ENCODE measurements at places on chromosomes 2 and 18.

DNA sequence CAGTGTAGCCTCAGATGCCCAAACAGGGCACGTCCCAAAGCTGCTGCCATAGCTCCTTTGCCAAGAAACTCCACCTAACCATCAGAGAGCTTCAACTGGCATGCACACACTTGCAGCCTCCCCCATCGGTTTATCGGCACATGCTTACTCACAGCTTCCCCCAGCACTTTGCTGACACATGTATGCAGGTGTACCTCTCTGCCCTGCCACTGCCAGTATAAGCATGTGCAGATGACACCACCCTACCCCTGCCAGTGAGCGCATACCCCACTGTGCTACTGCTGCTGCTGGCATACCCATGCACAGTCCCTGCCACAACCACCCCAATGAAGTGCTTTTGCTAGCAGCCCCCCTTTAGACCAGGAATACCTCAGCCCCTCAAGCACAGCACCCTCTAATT is 1231.0 kb downstream of the DSC3 start:
- DNase-seq: no peak

DNA sequence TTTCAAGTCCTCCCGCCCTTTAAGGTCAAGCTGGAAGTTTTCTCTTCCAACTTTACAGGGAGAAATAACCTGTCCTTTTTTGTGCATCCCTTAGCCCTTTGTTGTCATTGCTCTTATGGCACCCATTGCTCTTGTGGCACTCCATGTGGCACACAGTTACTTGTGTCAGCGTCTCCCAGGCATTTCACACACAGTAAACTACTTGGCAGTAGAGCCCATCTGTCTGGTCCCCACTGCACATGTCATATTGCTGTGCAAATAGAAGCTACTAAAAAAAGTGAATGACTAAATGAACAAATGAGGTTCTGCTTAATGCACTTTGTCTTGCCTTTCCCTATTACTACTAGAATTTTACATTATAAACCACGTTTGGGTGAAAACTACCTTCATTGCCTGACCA is 149.3 kb downstream of the EML6 start:
- DNase-seq: no peak

DNA sequence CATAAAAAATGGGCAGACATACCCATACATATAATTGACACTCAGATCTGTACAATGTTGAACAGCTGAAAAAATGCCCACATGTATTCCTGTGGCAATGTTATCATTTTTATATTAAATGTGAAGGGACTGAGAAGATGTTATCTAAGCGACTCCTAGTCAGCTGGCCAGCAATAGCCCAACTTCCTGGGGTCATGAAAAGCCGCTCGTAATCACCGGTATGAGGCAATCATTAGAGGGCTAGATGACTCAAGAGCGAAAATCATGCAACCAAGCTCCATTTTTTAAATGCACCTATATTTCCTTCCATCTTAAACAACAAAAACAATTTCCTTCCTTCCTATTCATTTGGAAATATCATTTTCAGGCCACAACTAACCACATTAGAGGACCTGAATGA is 274.6 kb upstream of the CCDC68 start:
- peak; percentile 86 for DNase-seq

DNA sequence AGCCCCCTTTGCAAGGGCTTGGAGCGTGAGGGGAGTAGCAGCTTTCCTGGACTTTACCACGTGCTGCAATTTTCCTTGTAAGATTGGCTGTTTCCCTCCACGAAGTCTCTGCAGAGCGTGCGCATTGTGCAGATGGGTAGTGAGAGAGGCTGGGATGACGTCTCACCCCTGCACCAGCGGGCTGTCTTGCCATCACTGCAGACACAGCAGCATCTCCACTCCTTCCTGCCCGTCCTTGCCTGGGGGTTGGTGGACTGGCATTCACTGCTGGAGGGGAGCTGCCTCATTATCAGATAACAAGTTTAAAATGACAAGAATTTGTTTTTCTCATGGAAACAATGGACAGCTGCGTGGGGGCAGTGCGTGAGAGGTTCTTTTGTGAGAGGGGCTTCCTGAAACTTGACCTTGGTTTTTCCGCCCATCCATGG is 45.3 kb upstream of the HS6ST1 start:
- DNase-seq: no peak

DNA sequence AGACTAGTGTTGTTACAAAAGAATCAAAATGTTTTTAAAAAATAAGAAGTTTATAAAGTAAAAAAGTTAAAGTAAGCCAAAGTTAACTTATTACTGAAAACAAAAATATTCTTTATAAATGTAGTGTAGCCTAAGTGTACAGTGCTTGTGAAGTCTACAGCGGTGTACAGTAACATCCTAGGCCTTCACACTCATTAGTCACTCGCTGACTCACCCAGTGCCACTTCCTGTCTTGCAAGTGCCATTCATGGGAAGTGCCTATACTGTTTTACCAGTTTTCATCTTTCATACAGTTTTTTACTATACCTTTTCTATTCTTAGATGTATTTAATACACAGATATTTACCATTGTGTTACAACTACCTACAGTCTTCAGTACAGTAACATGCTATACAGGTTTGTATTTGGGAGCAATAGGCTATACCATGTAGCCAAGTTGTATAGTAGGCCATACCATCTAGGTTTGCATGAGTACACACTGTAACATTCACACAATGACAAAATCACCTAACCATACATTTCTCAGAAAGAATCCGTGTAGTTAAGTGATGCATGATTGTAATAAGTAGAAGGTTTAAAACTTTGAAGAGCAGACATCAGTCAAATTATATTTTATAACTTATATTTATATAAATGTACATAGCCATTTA is 13.4 kb downstream of the SERPINB7 start:
- peak; percentile 78 for DNase-seq

DNA sequence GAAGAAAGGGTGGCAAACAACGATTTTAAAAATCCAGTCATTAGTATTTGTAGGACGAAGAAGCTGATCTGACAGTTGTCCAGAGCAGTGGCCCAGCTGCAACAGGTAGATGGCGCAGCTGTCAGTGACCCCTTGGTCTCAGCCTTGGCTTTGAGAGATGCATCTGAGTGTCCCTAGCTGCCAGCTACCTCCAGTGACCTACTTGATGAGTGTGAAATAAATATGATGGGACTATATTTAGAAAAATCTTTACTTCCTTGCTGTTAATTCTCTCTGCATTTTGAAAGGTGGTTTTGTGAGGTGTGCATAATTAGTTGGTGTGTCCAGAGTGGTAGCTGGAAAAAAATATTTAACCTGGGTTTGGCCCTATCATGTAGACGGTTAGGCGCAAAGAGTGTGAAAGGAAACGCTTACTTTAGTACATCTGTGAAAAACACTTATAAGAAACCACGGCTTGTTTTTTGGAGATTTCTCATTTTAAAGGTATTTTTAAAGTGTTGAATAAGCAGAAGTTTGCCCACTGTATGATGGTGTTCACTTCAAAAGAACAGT is 963 bp downstream of the INPP1 start:
- no peak for DNase-seq

- peak; percentile 20 for DNase-seq
These were observed 21.5 kb upstream of the BIN1 start for GRCh38 chr2:127128445-127128904.

GRCh38 chr2:65291216-65292105 is 63.8 kb downstream of the ACTR2 start:
- DNase-seq: peak; percentile 54

- no peak for DNase-seq
These were observed 47.8 kb downstream of the CYP27C1 start for GRCh38 chr2:127172306-127172705.

All from amniotic epithelial cell (primary cell).